Suprapubic skin (tissue), 4 donors: ENCODE measurements at places on chromosomes 3 and 15.

GRCh38 chr3:68893600-68894239 is 38.6 kb downstream of the TAFA4 start:
- no peak for DNase-seq

DNA sequence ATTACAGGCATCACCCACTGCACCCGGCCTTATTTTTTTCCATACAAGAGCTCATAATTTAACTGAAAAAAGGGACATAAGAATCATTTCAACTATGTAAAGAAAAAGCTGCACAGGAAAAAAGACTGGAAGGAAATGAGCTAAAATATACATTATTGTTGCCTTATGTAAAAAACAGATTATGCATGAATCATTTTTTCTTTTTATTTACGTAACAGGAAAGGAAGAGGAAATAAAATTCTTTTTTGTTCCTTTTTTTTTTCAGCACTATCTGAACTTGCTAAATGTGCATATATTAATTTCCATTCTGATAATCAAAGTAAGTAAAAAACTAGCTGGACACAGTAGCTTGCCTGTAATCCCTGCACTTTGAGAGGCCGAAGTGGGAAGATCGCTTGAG is 12.1 kb downstream of the KIF9 start:
- DNase-seq: no peak

DNA sequence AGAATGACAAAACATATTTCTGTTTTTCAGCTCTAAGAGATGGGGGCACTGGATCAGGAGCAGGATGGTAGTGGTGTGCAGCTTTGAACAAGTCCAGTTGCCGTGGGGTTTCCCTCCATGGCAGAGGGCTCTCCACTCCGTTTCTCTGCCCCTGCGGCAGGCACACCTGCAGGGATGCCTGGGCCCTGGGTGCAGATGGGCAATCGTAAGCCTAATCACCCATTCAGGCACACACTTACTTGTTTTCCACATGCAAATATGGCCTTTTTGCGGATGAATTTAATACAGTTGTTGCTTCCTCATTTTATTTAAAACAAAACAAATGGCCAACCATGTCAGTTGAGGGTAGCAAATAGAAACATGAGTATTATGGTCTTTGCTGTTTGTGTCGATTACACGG is 85.1 kb downstream of the LPP start:
- no peak for DNase-seq

DNA sequence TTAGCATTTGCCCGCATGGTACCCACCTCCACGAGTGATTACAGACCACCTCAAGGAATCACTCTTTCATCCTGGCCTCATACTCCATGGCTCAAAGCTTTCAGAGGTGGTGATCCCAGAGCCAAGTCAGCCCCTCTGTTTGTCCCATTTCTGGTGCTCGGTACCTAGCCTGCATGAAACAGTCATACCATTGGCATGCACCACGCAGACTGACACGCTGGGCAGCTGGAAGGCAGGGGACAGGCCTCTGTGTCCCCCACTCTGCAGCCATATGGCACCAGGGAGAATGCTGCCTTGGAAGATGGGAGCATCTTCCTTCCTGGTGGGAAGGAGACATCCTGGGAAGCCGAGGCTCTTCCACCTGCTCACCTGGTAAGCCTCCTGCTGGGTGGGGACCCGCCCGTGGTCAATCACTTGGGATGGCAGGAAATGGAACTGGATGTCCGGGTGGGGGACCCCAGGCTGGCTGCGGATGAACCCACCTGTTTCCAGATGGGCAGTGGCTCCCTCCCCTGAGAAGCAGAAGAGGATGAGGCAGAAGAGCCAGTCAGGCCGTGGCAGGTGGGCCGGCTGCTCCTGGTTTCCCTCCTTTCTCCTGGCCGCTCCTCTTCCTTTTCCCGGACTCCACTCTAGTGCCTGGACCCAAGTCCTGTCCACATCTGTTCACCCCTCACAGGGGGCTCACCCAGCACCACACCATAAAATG is 26.9 kb downstream of the CHDH start:
- peak; percentile 65 for DNase-seq

DNA sequence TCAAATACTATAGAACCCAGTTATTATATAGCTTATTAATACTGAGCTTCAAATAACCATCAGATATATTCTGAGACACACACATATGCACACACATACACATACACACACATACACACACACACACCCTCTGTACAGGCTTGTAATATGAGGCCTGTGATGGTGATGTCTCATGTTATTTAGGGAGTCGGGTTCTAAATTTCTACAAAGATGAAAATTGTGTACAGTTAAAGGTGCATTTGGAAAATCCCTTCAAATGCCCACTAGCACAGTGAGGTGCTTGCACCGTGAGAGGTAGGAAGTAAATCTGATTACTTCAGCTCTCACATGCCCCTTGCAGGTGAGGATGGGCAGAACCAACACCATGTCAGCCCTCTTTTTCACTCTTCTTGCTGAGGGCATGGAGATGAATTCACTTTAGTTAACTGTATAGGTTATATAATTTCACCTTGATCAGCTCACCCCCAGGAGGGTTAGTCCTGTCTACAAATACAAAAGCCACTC is 294.5 kb upstream of the PROK2 start:
- DNase-seq: no peak

DNA sequence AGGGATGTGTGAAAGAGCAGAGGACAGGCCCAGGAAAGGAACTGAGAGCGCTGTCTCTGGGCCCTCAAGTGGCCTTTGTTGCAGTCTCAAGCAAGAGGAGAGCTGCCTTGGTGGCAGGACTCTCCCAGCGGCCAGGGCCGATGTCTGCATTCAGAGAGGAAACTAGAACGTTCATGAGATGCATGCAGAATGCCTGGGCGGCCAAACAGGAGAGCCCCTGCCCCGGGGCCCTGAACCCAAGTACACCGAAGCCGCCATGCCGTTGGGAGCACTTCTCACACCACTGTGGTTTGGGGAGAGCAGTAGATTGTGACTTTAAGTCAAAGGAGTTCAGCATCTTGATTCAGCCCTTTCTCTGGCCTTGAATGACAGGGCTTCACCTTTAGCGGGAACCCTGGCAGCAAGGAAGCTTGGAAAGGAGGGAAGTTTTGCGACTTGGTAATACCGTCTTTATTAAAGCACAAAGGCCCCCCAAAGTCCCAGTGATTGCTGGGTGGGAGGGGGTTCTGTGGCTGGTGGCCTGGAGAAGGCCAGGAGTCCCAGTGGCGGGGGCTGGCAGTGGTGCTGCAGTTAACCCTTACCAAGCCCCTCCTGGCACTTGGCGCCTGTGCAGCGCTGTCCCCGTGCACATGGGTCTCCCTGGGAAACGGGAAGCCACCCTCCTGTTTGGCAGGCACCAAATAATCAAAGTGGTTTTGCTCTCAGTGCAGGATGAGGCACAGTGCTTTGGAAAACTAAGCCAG is 36.2 kb downstream of the SLC6A11 start:
- no peak for DNase-seq

- DNase-seq: no peak
Observed at GRCh38 chr3:49611719-49612118, 57.4 kb downstream of the BSN start.

DNA sequence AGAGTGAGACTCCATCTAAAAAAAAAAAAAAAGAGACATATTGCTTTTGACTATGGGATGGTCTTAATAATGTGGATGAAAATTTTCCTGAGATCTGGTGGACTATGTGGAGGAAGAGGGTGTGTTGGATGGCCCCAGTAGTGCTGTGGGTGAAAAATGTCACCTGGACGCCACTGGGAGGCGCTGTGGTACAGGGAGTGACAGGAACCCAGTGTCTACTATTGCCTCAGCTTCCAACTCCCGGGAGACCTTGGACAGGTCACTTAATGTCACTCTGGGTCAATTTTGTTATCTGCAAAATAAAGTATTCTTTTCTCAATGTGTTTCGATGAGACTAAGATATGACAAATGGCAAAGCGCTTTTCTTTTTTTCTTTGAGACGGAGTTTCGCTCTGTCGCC is 27.7 kb upstream of the DCP1A start:
- DNase-seq: no peak

DNA sequence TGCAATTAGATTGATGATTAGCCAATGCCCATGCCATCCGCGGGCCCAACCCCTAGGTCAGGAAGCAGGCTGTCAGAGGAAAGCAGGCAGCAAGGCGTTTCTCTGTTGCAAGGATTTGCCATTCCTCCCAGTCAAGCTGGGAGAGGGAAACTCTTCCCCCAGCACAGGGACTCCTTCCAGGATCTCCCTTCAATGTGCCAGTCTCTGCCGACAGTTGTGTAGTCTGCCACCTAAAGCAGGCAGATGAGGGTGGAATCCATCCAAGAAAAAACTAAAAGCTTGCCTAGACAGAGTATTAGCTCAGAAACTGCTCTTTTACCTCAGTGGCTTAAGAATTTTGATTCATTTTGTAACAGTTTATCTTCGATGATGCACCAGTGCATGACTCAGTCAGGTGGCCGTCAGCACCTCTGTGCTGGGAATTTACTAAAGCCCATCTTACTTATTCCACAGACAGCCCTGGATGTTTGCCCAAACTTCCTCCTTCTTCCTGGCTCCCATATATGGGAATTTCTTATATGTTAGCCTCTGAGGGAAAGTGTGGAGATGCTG is 501.5 kb upstream of the THBS1 start:
- DNase-seq: no peak

GRCh38 chr15:93987068-93987467 is 244.3 kb upstream of the MCTP2 start:
- no peak for DNase-seq

- DNase-seq: no peak
Observed at GRCh38 chr15:80326270-80326669, 74.3 kb upstream of the CTXND1 start.

GRCh38 chr3:169848741-169849140 is 21.0 kb downstream of the LRRC31 start:
- DNase-seq: no peak

GRCh38 chr15:64452988-64453688 is 7.2 kb upstream of the ZNF609 start:
- DNase-seq: no peak

DNA sequence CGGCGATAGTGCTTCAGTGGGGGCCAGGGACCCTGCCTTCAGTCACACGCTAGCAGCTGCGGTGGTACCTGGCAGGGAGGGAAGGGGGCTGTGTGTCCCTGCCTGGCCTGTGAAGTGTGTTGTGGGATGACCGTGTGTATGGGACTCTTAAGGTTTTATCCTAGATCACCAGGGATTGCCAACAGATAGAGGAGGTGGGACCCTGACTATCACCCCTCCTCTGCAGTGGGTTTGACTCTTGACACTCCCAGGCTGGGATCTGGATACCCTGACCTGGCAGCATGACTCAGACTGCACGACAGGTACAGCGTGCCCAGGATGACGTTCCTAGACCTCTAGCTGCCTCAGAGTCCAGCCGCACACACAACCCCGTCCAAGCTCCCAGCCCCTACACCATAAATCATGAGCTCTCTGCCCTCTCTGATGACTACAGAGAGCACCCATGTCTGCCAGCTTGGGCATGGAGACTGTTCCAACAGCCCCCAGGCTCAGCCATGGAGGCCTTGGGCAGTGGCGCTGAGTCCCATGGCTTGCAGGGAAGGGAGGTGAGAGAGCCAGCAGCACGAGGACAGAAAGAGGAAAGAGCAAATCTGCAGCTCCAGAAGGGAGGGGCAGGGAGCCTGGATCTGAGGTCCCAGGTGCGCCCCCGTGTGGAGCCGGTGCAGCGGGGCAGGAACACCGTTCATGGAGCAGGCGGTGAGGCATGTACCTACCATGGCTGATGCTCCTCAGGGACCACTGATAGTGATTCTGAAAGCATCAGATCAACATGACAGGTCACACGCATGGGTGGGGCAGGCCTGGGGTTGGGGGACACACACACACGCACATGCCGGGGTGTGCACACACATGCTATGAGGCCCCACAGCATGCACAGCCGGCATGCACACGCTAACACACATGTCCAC is 71.0 kb downstream of the ADAMTS7 start:
- peak; percentile 77 for DNase-seq

DNA sequence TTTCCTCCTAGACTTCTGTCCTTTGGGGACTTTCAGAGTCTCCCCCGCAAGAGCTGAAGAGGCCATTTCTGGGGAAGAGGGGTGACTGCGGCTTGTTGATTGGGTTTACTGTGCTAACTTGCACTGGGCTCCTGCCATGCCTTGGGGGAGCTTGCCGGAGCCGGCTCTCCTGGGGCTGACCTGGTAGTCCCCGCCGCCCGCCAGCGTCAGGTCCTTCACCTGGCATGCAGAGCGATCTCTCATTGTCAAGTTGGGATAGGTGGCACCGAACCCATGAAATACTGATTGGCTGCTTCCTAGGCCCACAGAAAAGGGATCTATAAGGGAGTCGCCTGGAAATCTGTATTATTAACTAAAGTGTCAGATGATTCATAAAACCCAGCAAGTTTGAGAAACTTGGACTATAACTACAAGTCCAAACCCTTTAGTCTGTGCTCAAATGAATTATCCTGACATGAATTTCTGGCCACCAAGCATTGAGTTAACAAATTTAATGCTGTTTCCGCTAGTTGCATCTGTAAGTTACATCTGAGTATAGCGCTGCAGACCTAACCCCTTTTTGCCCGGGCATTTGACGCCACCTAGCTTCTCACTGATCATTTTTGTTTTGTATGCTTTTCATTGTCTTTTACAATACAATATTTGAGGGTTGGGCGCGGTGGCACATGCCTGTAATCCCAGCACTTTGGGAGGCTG is 607 bp upstream of the IMP3 start:
- no peak for DNase-seq

- DNase-seq: no peak
Observed at GRCh38 chr15:57184502-57184901, 191.8 kb upstream of the CGNL1 start.

- no peak for DNase-seq
Observed at GRCh38 chr15:33795070-33795469, 173.2 kb upstream of the CHRM5 start.

DNA sequence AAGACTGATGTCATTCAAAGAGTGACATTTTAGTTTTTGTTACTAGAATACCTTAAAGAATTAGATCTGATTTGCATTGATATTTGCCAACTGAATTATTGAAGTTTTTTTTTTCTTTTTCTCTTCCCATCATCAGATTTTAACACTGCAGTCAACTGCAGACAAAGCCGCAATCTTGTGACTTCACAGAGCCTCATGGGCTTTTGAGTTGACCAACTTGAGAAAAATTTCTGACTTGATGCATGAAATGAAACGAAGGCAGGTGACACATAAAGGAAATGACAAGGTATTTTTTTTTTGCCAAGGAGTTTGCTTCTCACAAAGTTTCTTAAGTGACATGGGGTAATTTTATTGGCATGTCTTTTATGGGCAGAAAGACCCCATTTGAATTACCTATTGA is 383.7 kb downstream of the GAP43 start:
- DNase-seq: no peak

DNA sequence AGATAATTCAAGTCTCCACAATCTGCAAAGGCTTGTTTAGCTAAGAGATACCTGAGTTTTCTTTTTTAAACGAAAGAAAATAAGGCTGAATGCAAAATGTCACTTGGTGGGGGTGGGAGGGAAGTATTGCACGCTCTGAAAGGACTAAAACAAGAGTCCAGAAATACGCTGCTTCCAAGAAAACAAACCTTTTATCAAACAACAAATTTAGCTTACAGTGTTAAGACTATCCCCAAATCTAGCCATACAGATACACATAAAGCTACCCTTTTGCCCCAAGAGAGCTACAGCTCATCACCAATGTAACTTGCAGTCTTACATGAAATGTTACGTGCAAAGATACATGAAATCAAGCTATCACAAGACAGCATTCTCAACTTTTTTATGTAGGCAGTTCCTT is 522.5 kb downstream of the FOXP1 start:
- DNase-seq: no peak
